ENCODE measurements at places on chromosomes 2 and 18.

DNA sequence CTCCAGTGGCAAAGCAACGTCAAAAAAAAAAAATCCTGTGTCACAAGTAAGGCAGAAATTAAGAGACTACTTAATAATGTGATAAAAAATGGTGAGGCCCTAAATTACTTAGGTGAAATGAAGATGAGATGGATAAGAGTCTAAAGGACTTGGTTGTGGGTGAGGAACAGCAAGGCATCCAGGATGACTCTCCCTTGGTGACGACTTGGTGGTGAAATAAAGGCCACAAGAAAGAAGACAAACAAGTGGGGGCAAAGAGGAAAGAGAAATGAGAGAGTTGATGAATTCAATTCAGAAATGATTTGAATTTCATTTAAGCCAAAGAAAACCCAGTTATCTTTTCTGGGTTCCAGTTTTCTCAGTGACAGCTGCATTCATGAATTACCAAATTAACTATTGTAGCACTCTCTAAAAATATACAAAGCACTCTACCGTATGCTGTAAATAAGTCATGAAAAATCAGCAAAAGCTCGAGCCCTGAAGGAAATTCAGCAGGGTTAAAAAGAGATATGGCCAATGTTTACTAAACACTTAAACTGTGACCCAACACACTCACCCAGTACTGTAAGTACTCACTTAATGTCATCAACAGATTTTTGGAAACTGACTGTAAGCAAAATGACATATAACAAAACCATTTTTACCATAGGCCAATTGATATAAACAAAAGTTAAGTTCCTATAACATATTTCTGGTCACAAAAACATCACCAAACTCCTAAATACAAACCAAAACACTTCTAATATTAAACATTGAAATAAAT, 1.4 kb downstream of the METTL8 start:
- no peak for DNase-seq

- DNase-seq, result peak; percentile 60
Measured at GRCh38 chr2:242053921-242054320, 184.4 kb downstream of the RTP5 start.

GRCh38 chr18:2656981-2657512, 1.5 kb downstream of the SMCHD1 start:
- peak; percentile 63 for DNase-seq

GRCh38 chr18:79065802-79066201, 3.4 kb upstream of the ATP9B start:
- no peak for DNase-seq

DNA sequence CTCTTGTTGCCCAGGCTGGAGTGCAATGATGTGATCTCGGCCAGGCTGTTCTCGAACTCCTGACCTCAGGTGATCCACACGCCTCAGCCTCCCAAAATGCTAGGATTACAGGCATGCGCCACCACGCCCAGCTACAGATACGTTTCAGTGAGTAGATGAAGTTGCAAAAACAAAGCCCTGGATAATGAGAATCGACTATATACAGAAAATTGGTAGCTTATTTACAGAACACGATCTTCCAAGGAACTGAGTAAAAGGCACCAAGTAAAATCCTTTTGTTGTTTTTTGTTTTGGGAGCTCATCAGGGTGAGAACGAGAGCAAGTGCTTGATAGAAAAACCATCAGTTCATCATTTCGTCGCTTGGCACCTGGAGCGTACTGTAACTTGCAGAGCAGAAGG, 62.8 kb downstream of the MYCN start:
- DNase-seq, result no peak

- DNase-seq, result no peak
Measured at GRCh38 chr2:108069515-108070310, 83.4 kb downstream of the SLC5A7 start.

DNA sequence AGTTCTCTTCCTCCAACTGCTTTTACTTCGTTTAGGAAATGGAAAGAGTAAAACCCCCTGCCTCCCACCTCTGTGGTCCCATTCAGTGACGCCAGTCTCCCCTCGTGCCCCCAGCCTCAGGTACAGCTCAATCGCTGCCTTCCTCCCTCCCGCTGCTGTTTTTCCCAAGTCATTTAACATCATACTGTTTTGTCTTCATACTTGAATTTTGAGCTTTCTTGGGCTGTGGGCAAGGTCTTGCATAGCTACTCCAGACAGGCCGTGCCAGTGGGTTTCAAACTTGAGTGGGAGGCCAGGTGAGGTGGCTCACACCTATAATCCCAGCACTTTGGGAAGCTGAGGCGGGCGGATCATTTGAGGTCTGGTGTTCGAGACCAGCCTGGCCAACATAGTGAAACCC, 155.3 kb downstream of the TANC1 start:
- DNase-seq, result no peak

GRCh38 chr2:137185378-137186078, 420.2 kb downstream of the THSD7B start:
- DNase-seq, result no peak
